Fibroblast of lung (primary cell): ENCODE measurements at places on chromosomes 7 and 10. TPM values are rescaled to one million over a fixed set of nuclear protein-coding genes. Genes with fewer than 3 reads are reported as not detected.

DNA sequence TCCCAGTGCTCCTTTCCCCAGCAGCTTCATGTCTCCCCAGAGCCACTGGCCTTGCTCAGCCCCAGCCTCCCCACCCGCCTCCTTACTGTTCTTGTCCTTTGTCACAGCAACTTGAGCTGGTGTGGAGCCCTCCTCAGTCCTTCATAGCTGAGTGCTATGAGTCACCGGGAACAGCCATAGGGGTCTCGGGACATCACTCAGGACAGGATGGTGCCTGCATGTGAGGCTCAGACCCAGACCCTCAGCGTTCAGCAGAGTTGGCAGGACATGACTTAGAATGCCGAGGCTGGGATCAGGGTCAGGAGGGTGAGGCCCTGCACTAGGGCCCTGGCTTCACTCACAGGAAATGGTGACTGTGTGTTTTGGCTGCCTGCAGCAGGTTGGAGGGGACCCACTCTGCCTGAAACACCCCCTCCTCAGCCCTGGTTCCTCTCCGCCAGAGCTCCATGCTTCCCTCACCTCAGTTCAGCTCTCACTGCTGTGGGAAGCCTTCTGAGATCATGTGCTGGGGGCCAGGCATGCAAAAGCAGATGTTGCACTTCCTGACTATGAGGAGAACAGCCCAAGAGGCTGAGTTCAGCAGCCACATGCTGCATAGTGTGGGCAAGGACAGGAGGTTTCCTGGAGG is 40.7 kb upstream of the GJD4 start:
- DNase-seq, result peak; percentile 38

DNA sequence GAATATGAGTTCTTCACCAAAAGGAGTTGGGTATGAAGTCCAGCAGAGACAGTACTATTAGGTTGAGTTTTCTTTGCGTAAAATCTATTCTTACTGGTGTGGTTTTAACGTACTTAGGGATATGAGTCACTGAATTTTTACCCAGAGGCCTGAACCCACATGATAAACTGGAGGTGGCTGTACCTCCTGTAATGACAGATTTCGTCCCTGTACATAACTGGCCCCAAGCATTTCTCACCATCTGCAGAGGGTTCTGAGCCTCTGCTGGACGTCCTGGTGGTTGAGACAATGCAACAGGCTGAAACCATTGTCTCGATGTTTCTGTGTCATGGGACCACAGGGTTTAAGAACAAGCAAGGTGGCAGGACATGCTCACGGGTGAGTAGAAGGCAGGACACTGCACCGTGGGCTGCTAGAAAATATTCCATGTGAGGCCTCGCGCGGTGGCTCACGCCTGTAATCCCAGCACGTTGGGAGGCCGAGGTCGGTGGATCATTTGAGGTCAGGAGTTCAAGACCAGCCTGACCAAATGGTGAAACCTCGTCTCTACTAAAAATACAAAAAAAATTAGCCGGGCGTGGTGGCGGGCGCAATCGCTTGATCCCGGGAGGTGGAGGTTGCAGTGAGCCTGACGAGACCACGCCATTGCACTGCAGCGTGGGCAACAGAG is 233.9 kb downstream of the DNAJB6 start:
- no peak for DNase-seq

- no peak for DNase-seq
Measured at GRCh38 chr10:13512564-13512963, 16.2 kb downstream of the BEND7 start.

- DNase-seq, result no peak
Measured at GRCh38 chr7:44133295-44133694, 7.8 kb downstream of the MYL7 start.

- no peak for DNase-seq
Measured at GRCh38 chr7:44974549-44974948, 4.3 kb downstream of the MYO1G start.

- DNase-seq, result peak; percentile 97
Measured at GRCh38 chr7:17696422-17696821, 243.9 kb downstream of the SNX13 start.

GRCh38 chr10:88661577-88661976 is 2.7 kb upstream of the LIPF start:
- no peak for DNase-seq

- no peak for DNase-seq
Measured at GRCh38 chr7:115227473-115228235, 305.8 kb downstream of the MDFIC start.

DNA sequence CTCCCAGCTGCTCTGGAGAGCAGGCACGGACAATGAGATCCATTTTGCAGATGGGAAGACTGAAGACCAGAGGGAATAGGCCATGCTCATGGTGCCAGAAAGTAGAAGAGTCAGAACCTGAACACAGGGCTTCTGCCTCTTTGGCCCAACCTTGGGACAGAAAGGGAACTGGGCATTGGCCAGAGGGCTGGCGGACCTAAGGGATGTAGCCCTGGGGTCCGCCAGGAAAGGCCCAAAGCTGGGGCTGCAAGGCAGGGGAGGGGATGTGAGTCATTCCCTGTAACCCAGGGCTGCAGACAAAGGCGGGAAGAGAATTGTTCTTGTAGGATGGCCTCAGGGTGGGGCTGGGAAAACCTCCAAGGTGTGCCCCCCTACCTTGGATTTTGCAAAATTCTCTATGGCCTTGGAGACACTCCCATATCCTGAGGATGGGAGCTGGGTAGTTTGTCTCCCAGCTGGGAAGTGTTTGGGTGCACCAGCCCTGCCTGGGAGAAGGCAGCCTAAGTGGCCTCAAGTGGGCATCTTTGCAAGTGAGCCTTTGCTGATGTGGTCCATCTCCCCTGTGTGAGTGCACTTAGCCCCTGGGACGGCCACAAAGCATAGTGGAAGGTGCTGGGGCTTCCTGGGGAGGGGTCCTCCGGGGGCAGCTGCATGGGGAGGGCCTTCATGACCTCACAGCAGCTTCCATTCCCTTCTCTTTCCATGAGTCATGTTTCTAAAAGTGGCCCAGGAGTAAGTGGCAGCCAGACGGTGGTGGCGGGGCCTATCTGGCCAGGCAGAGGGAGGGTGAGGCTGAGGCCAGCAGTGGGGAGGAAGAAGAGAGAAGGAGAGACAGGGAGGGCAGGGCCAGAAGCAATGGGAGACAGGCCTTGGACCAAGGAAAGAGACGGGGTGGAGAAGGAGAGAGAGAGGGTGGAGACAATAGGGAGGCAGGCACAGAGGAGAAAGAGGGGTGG is 9.2 kb downstream of the AQP1 start:
- DNase-seq, result peak; percentile 30

DNA sequence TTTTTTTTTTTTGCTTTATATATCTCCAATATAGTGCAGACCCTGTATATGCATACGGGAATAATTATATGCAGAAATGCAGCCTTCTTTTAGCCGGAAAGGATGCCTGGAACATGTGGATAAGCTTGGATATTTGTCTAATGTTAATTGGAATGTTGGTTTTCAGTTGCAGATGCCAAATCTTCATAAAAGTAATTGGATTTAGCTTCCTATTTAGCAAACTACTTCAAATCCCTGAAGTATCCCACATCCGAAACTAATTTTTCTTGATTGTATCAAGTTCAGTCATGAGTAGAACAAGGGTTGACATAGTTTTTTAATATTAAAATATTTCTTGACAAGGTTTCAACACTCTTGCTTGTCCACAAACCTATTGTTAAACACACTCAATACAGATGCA is 281.7 kb downstream of the BBS9 start:
- DNase-seq, result no peak

HOXA10 gene
- total RNA-seq, result under 0.01 and 0.17 TPM in 2 replicates

PKD2L1 gene
- not detected in 2 replicates for total RNA-seq

MYOZ1 gene
- total RNA-seq, result 0.17 and 0.51 TPM in 2 replicates

CFAP58 gene
- total RNA-seq, result 0.26 and 0.33 TPM in 2 replicates

MICU1 gene
- total RNA-seq, result 52.1 and 83.2 TPM in 2 replicates

TRPV5 gene
- not detected in 2 replicates for total RNA-seq
